ENCODE measurements at places on chromosomes 11 and 22.

GRCh38 chr11:17740649-17741235 lies 6.2 kb downstream of the KCNC1 start:
- DNase-seq = no peak

- DNase-seq = no peak
Measured at GRCh38 chr11:10926801-10927211, 69.0 kb upstream of the ZBED5 start.

DNA sequence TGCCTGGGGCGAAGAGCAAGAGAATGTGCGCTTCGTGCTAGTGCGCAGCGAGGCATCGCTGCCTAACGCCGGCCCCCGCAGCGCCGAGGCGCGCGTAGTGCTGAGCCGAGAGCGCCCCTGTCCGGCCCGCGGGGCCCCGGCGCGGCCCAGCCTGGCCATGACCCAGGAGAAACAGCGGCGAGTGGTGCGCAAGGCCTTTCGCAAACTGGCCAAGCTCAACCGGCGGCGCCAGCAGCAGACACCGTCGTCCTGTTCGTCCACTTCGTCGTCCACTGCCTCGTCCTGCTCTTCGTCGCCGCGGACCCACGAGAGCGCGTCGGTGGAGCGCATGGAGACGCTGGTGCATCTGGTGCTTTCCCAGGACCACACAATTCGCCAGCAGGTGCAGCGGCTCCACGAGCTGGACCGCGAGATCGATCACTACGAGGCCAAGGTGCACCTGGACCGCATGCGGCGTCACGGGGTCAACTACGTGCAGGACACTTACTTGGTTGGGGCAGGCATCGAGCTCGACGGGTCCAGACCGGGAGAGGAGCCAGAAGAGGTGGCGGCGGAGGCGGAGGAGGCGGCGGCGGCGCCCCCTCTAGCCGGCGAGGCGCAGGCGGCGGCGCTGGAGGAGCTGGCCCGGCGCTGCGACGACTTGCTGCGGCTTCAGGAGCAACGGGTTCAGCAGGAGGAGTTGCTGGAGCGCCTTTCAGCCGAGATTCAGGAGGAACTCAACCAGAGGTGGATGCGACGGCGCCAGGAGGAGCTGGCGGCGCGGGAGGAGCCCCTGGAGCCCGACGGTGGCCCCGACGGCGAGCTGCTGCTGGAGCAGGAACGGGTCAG lies 1.0 kb downstream of the RASSF10 start:
- no peak for DNase-seq

- DNase-seq = no peak
Measured at GRCh38 chr11:102253020-102253715, 64.1 kb upstream of the BIRC3 start.

GRCh38 chr11:12066056-12066798 lies 44.2 kb upstream of the MICAL2 start:
- no peak for DNase-seq

Data from stimulated activated CD4-positive, alpha-beta T cell treated with anti-CD3 and anti-CD28 coated beads, Interleukin-4, amount 100 ng/mL, for 48 hours (primary cell).